Lower leg skin (tissue), 4 donors: ENCODE measurements at places on chromosomes 2 and 18. TPM values are rescaled to one million over a fixed set of nuclear protein-coding genes. Genes with fewer than 3 reads are reported as not detected.

LIMS4 gene
- total RNA-seq = not detected

TET3 gene
- 54.4 TPM for total RNA-seq

PLEKHA3 gene
- total RNA-seq = 2.7 TPM

DNA sequence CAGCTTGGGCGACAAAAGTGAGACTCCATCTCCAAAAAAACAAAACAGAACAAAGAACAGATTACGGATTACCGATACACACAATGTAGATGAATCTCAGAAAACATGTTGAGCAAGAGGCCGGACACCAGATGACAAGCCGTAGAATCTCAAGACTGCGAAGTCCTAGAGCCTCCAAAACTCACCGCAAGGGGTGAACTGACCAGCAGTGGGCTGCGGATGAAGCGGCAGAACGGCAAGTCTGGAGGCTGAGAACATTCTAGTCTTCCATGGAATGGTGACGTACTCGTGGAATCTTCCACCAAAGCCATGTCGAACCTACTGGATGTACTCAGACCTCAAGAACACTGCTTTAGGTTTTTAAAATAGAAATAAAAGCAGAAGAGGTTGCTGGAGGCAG lies 198.8 kb downstream of the NDUFA10 start:
- no peak for DNase-seq

GRCh38 chr18:21242780-21243401 lies 859 bp downstream of the GREB1L start:
- no peak for DNase-seq

DNA sequence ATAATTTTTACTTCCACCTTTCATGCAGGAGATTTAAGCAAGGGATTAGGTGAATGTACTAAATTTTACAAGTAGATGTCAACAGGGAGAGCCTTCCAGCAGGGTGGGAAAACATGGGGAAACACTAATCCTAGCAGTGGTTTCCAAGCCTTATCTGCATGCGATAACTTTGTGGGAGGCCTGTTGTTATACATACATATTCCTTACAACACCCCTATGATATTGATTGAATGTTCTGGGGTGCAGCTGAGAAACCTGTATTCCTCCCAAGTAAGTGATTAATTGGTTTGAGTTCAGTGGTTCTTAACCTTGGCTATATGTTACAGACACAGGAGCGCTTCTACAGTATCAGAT lies 65.9 kb downstream of the COL4A4 start:
- no peak for DNase-seq
